ENCODE measurements at places on chromosomes 5 and 9.

DNA sequence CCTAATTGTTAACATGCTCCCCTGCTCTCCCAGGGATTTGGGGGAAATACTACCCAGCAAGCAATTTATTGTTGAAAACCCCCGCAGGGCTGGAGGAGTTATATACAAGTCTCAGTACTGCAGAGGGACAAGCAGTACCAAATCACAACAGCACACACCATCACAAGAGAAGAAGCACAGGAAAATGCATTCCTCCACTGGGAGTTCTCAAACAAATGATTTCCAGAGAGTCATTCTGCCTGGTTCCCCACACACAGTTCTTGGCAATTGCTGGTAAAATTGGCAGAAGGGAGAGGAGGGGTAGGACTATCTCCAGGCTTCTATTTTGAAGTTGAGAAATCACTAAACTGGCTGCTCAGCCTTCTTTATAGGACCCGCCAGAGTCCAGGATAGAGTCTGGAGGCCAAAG is 16.8 kb downstream of the SIL1 start:
- no peak for DNase-seq

GRCh38 chr5:34499001-34499734 is 157.0 kb upstream of the RAI14 start:
- DNase-seq: no peak

- DNase-seq: no peak
Observed at GRCh38 chr5:14155075-14155474, 11.9 kb downstream of the TRIO start.

DNA sequence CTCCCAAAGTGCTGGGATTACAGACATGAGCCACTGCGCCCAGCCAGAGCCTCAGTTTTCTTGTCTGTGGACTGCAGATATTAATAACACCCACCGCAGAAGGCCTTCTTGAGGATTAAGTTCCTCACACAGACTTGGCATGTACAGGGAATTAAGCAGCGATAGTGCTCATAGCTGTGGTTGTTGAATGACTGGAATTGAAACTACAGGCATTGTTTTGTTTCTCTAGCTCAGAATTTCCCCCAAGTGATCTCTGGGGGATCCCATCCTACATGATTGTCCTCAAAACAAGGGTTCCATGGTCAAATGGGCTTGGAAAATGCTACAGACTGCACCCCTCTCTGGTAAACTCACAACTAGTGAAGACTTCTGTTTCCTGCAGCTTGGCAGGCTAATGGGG is 44.2 kb upstream of the TDRD7 start:
- DNase-seq: no peak

- DNase-seq: no peak
Observed at GRCh38 chr9:68455451-68455850, 85.2 kb downstream of the TMEM252 start.

GRCh38 chr9:130354806-130355205 is 89.2 kb downstream of the HMCN2 start:
- no peak for DNase-seq

GRCh38 chr9:85927076-85927475 is 13.9 kb upstream of the NAA35 start:
- DNase-seq: no peak

DNA sequence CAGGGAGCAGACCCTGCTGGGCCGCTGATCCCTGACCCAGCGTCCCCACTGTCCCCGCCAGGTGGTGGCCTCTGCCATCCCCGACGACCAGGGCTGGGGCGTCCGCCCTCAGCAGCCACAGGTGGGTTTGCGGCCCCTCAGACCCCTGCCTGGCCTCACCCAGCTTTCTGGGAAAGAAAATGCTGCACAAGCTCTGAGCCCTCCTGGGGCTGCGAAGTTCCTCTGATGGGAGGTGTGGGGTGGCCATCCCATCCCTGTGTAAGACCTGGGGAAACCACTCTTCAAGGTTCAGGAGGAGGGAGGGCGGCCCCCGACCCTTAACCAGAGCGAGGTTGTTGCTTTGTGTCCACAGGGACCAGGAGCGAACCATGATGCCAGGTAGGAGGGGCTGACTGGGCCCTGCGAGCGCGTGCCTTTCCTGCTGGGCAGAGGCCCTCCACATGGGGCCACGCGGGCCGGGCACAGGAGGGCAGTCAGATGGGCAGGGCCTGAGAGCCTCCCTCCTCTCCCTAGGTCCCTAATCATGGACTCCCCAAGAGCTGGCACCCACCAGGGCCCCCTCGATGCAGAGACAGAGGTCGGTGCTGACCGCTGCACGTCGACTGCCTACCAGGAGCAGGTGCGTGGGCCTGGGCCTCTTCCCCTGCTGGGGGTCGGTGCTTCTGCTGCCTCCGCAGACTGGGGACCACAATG is 7.7 kb downstream of the NOXA1 start:
- no peak for DNase-seq

DNA sequence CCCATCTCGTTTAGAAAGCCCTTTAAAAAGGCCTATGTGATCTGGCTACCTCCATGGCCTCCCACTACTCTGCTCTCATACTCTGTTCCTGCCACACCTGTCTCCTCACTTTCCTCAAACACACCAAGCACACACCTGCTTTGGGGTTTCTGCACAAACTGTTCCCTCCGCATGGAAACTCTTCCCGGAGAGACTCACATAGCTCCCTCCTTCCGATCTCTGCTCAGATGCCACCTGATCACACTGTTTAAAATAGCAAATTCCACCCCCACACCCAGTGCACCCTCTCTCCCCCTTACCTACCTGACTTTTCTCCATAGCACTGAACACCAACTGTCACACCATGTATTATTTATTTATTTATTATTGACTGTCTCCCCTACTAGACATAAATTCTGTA is 84.0 kb upstream of the NR4A3 start:
- no peak for DNase-seq

GRCh38 chr5:140340605-140341121 is 5.7 kb downstream of the HBEGF start:
- no peak for DNase-seq

GRCh38 chr5:88558366-88558765 is 289.7 kb upstream of the TMEM161B start:
- no peak for DNase-seq

DNA sequence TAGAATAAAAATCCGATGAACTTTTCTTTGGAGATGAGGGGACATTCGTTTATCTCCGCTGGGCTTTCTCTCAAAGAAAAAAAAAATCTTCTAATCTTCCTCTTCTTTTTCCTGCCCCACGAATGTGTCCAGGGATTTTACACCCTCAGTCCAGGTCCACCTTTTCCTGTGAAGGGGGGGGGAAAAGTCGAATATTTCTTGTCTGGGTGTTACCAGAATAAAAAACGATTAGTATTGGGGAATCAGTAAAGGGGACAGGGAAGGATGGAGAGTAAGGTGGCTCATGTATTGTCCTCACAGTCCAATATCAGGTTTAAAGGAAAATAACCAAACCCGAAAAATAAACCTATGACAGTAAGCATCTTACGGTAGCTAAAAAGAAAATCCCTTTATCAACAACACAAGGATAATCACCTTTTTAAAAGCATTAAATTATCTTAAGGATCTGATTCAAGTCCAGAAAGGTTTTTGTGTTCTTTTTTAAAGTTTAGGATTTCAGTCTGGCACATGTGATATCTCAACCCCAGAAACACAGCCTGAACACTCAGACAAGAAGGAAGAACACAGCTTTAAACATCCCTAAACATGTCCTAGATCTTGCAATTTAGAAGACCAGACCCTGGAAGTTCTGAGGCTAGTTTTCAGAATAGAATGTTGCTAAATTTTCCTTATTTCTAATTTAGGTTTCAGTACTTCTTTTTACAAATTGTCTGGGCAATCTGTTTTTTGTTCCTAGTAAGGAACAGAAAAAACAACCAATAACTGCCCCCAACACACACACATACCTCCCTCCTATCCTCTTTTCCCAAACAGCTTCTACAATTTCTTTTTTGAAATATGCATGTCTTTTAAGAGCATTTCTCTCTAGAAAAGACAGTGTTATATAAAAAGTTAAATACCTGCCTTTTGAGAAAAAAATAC is 1.2 kb downstream of the ZNF608 start:
- DNase-seq: no peak

DNA sequence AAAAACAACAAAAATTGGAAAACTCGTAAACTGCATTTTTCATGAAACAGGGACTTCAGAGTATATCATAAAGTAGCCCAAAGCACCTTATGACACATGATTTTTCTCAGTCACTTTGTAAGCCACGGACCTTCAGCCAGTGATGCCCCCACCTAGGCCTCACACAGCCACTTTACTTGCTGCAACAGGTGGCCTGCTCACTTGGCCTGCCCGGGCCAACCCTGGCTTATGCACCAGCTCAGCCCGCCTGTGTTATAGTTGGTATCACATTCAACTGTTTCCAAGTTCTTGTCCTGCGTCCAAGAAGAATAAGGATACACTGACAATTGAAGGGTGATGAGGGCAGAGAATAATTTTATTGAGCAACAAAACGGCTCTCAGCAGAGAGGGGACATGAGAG is 219.2 kb downstream of the FER start:
- no peak for DNase-seq

GRCh38 chr5:78675956-78676730 is 27.6 kb upstream of the LHFPL2 start:
- DNase-seq: no peak

GRCh38 chr9:126721564-126721981 is 83.3 kb upstream of the ZBTB43 start:
- DNase-seq: no peak

DNA sequence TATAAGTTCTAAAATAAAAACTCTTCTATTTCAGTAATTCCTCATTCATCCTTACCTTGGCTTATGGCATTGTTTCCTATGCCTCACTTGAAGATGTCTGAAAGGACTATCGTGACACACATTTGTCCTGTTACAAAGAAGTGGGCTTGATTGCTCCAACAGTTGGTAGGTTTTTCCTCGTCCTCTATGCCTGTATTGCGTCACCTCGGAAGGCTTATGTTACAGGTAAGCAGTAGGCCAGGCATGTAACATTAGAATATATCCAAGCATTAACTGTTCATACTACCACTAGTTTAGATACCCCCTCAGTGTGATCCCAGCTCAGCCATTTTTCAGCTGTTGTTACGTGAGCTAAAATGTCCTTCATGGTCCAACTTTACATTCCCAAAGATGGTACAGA is 116.7 kb downstream of the MLLT3 start:
- no peak for DNase-seq

GRCh38 chr5:8958602-8959001 is 587.3 kb downstream of the SEMA5A start:
- no peak for DNase-seq
